ENCODE measurements at places on chromosomes 6 and 20.

GRCh38 chr6:52231406-52232127 lies 12.7 kb downstream of the IL17F start:
- DNase-seq: no peak

- DNase-seq: no peak
Observed at GRCh38 chr20:34337982-34338726, 24.9 kb upstream of the ITCH start.

- no peak for DNase-seq
Observed at GRCh38 chr6:27854421-27854820, 57.8 kb downstream of the OR2B2 start.

- DNase-seq: no peak
Observed at GRCh38 chr6:139344186-139344963, 30.1 kb downstream of the CITED2 start.

- DNase-seq: no peak
Observed at GRCh38 chr20:63484236-63484635, 11.8 kb upstream of the KCNQ2 start.
